ENCODE measurements at places on chromosomes 5 and 9.
A peak's percentile ranks its signal among the peaks of the same experiment; 100 is the strongest.

DNA sequence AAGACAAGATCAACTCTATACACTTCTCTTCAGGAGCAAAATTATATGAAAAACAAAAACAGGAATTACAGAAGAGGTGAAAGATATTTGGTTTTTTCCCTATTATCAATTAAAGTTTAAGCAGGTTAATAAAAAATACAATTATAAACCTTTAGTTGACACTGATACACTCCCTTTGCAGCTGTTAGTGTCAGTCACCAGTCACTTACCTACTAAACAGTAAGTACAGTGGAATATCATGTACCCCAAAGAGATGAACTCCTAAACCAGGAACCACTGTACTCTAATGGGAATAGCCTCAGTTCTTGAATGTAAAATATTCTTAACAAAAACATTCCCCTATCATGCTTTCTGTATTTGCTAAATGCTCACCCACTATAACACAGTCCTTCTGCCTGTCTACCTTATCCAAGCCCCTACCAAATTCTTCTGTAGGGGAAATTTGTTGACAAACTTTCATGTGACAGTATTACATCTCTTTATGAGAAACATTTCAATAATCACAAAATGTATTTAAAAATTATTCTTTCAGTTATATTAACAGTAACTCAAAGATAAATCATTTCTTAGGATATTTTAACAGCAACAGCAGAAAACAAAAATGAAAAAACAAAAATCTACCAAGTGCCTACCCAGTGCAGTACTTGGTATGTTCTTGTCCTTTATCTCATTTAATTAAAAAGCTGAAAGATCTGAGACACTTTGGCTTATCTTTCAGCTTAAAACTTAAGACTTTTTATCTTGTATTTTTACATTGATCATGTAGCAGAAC, 212.8 kb downstream of the MLLT3 start:
- DNase-seq: no peak

DNA sequence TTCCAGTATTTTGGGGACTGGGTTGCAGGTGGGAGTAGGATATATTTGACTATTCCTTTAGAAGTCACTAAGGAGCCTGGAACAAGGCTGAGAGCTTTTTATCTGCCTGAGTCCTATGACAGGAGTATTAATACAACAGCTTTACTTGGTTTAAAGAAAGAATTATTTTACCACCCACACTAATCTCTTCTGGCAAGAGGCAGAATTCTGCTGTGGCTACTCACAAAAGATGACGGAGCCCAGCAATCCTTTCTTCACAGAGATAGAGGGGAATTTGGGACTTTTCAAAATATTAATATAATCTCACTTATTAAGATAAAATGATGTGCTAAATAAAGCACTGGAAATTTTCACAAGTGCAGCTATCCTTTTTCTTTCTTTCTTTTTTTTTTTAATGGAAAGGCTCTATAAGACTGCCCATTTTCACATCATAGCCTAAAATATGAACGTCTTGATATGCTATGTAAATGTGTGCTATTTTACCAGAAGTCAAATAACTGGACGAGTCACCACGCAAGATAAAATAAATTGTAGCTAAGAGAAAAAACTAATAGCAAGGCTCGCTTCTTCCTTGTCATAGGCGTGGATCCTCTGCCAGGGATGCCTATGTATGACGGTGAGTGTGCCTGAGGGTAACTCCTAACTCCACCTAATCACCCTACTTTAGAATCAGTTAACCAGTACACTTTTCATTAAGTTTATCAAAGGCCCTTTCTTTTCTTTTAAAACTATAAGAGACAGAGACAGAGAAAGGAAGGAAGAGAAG, 76.3 kb downstream of the ZNF608 start:
- DNase-seq: no peak

DNA sequence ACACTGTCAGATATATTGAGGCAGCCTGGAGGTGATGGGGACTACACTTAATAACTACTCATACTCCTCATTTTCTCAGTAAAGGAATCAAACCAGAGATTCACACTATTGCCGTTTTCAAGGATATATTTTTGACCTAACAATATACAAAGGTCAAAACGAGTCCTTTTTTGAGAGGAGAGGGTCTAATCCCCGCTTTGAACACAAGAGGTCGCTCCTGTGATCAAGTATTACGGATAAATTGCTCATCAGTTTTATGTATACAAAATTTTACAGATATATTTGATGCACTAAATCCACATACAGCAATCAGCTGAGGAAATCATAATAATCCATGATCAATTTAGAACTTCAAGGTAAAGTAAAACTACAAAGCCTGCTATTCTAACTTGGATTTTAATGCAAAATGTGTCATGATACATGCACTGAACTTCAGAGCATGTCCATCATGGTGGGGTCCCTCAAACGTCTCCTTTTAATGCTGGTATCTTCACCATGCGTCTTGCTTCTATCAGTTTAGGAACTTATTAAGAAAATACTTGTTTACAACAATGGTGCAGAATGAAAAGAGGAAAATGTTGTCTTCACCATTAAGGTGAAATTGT, 2.5 kb upstream of the ISL1 start:
- no peak for DNase-seq

DNA sequence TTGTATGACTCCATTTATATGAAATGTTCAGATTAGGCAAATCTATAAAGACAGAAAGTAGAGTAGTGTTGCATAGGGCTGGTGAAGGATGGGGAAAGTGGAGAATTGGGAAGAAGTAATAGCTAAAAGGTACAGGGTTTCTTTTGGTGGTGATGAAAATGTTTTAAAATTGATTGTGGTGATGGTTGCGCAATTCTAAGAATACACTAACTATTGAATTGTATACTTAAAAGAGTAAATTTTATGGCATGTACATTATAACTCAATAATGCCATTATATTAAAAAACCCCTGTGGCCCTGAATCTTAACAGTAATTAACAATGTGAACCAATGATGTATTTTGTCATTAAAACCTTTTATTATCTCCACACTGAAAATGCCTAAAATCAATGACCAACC, 20.4 kb upstream of the DMAC1 start:
- DNase-seq: no peak

DNA sequence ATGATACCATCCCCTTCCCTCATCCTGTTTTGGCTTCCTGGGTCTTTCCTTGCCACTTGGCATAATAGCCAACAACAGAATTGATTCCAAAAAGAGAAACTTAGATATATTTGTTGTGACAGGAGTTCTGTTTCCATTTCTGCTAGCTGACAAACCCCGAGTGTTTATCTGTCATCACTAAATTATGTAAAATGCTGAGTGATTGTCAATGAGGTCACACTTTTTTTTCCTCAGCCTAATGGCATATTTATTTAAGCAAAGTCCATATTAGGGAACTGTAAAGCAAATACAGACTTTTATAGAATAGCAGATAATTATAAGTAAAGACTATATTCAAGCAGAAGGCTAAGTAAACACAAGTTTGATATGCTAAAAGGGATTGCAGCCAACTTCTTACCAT, 64.0 kb downstream of the RGS7BP start:
- no peak for DNase-seq

- DNase-seq: no peak
These were observed 60.3 kb downstream of the TTC39B start for GRCh38 chr9:15246708-15247107.

DNA sequence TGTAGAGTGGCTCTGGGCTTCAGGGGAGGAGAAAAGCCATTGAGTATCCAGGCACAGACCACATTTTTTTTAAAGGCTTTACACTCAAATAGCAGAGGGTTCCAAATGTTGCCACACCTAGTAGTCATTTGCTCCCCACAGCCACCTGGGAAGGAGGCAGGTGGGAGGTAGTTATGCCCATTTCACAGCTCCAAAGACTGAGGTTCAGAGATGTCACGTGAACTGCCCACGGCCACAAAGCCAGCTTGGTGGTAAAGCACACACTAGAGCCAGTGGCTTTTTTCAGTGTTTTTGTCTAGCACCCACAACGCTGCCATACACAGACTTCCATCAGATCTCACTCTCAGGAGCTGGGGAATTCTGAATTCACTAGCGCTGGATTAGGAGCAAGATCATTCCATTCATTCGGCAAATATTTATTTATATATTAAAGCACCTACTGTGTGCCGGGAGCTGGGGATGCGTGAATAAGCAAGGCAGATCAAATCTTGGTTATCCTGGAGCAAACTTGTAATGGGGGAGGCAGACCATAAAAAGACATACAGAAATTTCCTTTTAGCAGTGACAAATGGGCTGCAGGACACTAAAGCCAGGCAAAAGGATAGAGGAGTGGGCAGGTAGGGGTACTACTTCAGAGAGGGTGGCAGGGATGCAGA, 7.4 kb downstream of the WHRN start:
- DNase-seq: no peak

GRCh38 chr9:94949370-94949769, 222.9 kb downstream of the AOPEP start:
- no peak for DNase-seq

- DNase-seq: no peak
These were observed 110.0 kb upstream of the TUT7 start for GRCh38 chr9:86464242-86464641.

DNA sequence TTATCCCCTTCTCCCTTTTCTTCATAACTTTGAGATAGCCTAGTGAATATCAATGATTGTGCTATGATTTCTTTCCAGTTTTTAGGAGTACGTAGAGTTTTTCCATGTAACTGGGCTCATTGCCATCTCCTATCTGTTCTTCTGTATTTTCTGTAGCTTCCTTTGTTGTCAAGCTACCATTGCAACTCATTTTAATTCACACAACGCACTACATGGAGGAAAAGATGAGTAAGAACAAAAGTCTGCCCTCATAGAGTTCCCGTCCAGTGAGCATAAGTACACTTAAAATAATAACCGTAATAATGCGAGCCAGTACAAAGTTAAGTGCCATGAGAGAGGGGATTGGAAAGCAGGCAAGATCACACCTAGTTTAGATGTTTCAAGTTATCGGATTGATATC, 177.7 kb downstream of the PAM start:
- DNase-seq: no peak

GRCh38 chr9:104025945-104026344, 68.2 kb upstream of the SMC2 start:
- no peak for DNase-seq

GRCh38 chr5:132408965-132409364, 39.5 kb downstream of the SLC22A5 start:
- no peak for DNase-seq

GRCh38 chr9:137136261-137136880, 2.6 kb upstream of the GRIN1 start:
- no peak for DNase-seq

DNA sequence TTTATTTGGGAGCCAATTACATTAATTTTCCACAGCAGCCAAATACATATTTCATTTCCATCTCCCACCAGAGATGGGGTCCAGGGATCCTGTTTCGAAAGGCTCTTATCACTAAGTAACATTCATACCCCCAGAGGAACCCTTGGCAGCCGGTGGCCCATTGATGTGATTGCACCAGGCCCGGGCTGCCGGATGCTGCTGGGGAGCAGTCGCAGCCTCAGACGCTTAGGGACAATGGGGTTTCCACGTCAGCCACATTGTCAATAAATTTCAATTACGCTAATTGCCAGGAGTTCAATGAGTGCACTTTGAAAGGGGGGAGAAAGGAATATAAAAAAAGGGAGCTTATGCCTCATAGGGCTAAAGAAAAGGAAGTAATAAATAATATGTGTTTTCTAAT, 478.8 kb upstream of the ADAMTS16 start:
- DNase-seq: no peak

DNA sequence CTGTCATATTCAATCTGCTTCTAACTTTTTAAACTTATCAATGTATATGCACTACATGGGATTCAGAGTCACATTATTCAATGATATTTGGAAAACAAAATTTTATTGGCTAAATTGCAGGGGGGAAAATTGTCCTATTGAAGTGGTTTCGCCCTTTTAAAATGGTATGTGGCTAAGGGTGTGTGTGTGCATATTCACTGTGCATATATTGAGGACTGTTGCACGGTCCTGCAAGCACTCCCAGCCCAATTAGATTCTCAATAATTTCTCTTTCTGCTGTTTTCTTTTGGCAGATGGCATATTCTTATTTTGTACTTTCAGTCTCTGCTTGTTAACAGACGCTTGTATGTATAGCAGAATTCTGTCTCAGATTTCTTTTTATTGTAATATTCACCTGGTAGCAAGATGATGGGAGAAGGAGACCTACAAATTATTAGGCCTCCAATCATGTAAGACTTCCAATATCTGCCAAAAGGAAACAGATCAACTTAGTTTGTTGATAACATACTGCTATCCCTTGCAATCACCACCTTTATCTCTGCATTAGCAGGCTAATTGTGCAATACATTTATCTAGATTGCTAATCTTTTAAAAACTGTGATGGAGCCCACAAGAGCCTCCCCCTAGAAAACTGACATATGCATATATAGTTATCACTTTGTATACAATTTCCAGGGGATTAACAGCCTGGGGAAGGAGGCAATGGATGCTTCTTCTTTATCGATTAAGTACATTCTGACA, 411.5 kb downstream of the PLK2 start:
- no peak for DNase-seq

- DNase-seq: no peak
These were observed 454.5 kb downstream of the HINT1 start for GRCh38 chr5:130710596-130710995.

- no peak for DNase-seq
These were observed 80.2 kb upstream of the MIER3 start for GRCh38 chr5:57032151-57032551.

GRCh38 chr5:2432076-2432920, 319.2 kb downstream of the IRX2 start:
- DNase-seq: no peak

- no peak for DNase-seq
These were observed 25.0 kb upstream of the HMCN2 start for GRCh38 chr9:130240410-130241197.

DNA sequence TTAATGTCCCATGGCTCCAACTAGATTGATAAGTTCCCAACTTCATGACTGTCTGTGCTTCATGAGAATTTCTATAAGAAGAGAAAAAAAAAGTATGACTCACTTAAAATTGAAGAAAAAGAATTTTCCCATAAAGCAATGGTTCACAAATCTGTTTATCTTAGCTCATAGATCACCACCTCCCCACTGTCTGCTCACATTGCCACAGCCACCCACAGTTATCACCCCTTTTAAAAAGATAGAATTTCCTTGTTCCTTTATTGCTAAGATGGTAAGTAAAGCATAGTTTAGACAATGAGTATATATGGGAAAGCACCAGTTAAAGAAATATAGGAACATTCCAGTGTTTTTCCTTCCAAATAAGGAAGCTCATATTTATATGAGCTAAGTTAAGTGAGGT, 67.1 kb downstream of the ALDH7A1 start:
- DNase-seq: no peak

DNA sequence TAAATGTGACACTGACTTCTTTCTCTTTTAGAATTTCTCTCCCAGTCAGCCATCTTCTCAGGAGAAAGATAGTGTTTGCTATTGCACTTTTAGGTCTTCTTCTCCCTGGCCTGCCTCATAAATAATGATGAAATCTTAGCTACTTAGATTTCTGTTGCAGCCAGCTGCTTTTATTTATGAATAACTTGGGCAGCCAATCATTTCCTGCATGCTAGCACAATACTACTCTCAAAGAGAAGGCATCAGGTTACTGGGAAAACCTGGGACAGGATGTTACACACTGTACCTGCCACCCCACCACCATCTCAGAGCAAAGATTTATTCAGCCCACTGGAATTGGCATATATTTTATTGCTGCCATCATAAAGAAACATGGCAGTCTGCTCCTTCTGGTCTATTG, 266.6 kb downstream of the PRELID2 start:
- DNase-seq: no peak

- DNase-seq: no peak
These were observed 157.7 kb upstream of the SLC24A2 start for GRCh38 chr9:19946441-19947109.

GRCh38 chr5:134110382-134110781, 4.1 kb upstream of the TCF7 start:
- peak; percentile 36 for DNase-seq
